Left kidney (tissue), 8 donors: ENCODE measurements at places on chromosomes 7 and 10.

DNA sequence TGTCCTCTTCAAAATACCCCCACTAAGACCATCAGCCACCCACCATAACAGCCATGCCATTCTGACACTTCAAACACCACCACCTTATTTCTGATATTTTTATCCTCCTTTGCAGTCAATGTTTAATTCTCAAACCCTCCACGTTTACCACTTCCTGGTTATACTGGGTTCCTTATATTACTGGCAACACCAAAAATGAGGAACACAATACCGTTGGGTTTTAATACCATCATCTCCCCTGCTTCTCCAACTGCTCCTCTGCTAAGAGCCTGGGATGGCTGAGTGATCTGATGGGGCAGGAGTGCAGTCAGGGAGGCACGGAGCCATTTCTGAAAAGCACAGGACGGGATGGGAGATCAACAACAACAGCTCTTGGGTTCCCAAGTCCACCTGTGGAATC lies 140.5 kb downstream of the CHCHD3 start:
- DNase-seq, result no peak

DNA sequence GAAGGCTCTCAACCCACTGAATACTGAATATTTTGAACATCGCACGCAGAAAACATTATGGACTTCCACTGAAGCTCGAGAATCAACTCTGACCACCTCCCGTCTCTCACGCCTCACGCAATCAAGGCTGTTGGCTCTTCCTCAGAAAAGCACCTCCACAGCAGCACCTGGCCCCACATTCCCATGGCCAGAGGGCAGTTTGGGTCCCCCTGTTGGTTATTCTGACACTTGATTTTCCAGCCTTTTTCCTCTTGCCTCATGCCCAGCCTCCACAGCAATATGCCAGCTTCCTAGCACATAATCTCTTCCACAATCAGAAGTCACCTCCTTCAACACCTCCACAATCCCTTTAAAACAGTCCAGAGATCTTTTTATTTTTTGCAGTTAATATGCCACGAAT lies 55.9 kb downstream of the SVOPL start:
- DNase-seq, result no peak

GRCh38 chr7:41403291-41403690 lies 299.6 kb downstream of the INHBA start:
- no peak for DNase-seq

GRCh38 chr7:82294382-82294784 lies 149.2 kb downstream of the CACNA2D1 start:
- DNase-seq, result no peak

DNA sequence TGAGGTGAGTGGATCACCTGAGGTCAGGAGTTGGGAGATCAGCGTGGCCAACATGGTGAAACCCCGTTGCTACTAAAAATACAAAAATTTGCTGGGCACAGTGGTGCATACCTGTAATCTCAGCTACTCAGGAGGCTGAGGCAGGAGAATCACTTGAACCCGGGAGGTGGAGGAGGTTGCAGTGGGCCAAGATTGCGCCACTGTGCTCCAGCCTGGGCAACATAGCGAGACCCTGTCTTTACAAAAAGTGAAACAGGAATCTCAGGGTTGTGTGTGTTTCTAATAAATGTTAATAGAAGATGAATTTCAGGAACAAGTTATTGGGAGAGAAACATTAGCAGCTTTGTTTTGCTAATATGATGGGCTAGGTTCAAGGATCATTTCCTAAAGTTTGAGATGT lies 19.9 kb downstream of the PPP2R2D start:
- no peak for DNase-seq

DNA sequence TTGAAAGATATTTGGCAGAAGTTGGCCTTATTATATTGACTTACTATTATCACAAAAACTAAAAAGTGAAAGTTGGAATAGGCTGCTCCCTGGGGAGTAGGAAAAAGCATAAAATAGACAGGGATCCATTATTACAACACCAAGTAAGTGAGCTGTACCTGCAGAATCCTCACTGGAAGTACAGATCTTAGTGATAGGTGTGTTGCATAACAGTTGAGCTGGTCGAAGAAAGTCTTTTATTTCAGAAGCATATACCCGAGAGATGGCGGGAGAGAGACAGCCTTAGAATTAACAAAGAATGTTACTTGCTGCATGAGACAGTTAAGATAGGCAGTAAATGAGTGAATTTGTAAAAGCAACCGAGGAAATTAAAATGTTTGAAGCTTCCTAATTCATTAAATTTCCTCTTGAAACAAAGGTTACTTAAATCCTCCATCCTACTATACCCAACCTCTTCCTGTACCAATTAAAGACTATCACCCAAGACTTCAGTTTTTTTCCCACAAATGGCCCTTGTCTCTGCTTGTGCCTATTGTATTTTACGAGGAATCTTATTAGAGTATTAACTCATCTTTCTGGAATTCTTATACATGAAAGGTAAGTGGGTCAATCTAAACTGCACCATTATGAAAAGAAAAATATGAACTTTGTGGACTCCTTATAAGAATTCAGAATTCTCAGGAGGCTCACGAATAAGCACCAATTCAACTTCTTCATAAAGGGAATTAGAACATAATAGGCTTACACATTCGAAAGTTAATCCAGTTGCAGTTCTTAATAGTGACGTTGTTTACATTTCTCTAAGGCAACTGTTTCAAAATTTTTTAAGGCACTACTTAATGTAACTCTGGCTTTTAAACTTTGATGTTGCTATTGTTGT lies 56.2 kb downstream of the CREM start:
- DNase-seq, result no peak

DNA sequence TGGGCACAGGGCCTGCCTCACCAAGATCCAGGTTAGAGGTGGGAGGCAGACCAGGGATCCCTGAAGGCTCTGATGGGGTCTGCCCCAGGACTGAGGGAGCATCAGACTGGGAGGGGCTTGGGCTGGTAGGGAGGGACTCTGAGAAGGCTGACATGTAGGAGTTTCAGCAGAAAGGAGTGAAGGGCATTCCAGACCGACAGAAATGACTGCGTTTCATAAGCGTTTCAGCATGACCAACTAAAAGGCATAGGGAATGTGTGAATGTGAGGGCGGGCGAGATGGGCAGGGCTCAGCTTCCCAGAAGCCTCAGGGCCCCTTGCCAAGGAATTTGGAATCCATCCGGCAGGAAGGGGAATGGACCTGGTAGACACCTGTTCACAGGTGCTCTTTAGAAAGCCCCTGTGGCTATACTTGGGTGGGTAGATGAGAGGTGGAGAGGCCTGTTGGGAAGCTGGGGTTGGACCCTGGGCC lies 24.9 kb upstream of the SLC29A3 start:
- DNase-seq, result no peak
